ENCODE measurements at places on chromosomes 1 and 21. TPM values are rescaled to one million over a fixed set of nuclear protein-coding genes. Genes with fewer than 3 reads are reported as not detected.

SLC22A15 gene
- total RNA-seq: 10.3 TPM

DNA sequence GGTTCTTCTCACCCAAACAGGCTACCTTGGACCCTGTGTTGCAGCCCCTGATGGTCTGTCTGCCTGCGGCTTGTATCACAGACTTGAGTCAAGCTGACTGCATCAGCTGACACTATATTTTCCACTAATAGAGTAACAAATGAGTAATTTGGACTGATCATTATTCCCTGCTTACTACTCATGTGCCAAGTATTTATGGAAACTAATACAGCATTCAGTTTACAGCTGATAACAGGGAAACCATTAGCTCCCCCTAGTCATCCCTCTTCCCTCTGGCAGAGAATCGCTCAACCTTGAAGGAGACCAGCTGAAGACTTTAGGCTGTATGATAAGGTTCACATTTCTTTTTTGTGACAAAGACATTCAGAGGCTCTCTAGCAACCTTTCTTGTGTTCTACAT is 116.6 kb upstream of the SYT6 start:
- no peak for DNase-seq

DNA sequence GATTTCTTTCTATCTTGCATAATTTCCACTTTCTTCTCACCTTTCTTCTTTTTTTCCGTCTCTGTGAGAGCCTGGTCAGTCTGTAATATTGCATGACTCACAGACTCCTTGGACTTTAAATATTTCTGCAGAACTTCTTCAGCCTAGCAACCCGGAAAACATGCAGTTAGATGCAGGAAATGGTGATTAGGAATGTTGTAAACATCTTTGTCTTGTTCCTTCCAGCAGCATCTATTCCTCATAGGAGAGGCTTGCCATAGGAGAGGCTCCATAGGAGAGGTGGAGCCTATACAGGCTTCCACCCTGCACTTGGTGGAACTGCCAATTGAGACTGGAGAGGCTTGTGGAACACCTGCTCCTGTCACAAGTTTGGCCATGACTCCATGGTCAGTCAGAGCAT is 10.0 kb downstream of the GBP5 start:
- no peak for DNase-seq

GRCh38 chr1:218925777-218926176 is 247.9 kb upstream of the LYPLAL1 start:
- DNase-seq: no peak

CELSR2 gene
- 19.2 TPM for total RNA-seq

DNA sequence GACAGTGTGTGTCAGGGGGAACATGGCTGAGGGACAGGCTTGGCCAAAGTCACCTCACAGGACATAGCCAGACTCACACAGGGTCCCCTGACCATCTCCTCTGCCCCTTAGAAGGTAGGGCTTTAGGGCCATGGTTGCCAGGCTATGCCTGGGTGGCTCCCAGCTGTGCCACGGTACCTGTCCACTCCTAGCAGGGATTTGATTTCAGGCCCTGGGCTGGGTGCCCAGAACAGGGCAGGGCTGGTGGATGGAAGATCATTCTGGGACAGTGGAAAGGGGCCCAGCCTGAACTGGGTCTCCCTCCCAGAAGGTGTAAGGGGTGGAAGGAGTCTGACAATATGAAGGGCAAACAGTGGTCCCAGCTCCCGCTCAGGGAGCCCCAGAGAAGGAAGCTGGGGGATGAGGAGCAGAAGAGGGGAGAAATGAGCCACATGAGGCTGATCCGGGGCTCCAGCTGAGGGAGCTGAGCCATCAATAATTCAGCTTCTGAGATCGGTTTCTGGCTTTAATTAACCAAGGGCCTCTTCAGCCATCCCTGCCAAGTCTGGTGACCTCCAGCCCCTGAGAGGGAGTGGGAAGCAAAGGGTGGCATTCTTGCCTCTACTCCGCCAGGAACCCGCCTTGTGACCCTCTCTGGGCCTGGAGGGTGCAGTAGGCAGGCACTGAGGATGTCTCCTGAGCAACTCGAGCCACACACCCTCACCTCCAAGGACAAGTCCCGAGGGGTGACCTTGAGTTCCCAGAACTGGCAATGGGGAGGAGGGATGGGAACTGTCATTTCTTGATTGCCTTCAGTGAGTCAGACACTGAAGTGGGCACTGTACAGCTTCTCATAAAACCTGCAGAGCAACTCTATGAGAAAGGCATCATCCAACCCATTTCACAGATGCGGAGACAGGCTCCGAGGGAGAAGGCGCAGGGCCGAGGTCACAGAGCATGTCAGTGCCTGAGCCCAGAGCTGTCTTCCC is 2.1 kb downstream of the CD164L2 start:
- DNase-seq: no peak

GRCh38 chr1:47996406-47997226 is 569 bp downstream of the TRABD2B start:
- no peak for DNase-seq

- no peak for DNase-seq
These were observed 8.0 kb downstream of the ELOA start for GRCh38 chr1:23751050-23751814.

CLEC20A gene
- not detected for total RNA-seq

IFI44 gene
- 19.7 TPM for total RNA-seq

FBXO2 gene
- 3.5 TPM for total RNA-seq

DNA sequence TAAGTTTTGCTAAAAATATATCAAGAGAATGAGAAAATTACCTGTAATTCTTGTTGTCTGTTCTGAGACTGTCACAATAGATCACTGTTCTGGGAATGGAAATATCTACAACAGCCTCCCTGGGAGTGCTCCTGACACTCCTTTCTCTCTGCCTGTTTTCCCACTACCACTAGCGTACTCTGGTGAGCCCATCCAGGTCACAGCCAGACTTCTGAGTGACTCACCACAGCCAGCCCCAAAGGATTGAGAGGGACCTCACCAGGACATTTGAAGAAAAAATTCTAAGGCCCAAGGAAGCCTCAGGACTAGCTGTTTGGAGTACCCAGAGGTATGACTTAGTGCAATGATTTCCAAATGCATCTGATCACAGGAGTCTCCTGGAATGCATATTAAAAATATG is 39.0 kb upstream of the TADA1 start:
- no peak for DNase-seq

GADD45A gene
- 50.8 TPM for total RNA-seq

GRCh38 chr1:24553931-24554330 is 2.0 kb upstream of the NCMAP start:
- DNase-seq: no peak

CHD1L gene
- 31.5 TPM for total RNA-seq

GRCh38 chr21:28818663-28819278 is 173.9 kb downstream of the LTN1 start:
- no peak for DNase-seq

DNA sequence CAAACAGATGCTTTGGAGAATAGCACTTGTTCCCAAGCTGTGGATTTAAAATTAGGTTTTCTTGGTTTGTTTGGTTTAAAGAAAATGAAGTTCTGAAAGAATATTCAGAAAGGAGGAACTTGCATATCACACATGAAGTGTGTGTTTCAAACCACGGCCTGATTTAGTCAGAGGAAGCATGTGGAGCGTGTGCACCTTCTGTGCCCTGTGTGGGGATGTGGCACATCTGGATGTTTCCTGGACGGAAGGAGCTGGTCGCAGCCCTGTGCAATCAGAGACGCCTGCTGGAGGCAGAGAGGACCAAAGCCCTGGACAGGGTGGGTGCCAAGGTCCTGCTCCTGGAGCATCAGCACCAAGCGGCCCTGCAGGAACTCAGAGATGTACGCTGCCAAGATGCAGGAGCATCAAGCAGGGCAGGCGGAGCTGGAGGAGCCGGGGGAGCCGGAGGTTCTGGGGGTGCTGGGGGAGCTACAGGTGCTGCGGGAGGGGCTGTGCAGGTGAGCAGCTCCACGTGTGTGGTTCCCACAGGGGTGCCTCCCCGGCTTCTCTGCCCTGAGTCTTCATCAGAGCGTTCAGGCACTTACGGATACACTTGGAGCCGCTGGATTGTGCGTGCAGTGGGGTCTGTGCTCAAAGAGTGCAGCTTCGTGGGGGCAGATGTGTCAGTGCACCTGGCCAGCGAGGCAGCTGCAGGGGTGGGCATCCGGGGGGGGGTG is 45.7 kb downstream of the PCNT start:
- no peak for DNase-seq

TTLL7 gene
- 29.2 TPM for total RNA-seq

GRCh38 chr1:155219592-155220031 is 11.1 kb downstream of the MTX1 start:
- no peak for DNase-seq

- no peak for DNase-seq
These were observed 98.5 kb downstream of the CDC42BPA start for GRCh38 chr1:227219715-227220292.

RNU1-3 gene
- total RNA-seq: 1,626 TPM

- DNase-seq: no peak
These were observed 28.0 kb downstream of the AGPAT3 start for GRCh38 chr21:43892984-43893535.

LYSMD1 gene
- 12.0 TPM for total RNA-seq

MYOG gene
- not detected for total RNA-seq

DNA sequence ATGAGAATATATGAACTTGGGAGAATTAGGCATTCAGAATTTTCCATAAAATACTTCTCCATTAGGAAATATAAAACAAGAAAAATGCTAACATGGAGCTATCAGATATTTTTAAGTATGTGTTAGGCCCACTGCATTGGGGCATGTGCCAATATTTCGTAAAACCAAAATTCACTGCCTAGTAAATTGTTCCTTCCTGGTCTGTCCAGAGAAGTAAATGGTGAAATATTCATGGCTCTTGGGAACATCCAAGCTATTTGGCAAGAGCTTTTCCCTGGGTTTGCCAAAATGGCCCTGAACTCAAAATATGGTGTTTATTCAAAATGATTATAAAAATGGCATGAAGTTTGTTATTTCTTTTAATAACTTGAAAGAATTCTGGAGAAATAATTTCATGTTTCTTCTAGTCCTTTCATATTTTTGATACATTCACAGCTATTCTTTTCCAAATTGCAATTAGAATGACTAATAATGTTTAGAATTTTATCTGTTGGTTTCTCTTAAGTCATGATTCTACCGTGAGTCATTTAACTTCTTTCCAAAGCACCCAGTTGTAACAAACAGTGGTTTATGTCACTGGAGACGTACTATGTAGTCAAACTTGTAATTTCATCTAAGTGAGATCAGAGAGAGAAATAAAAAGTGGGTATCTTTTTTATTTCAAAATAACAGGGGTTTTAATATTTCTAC is 25.7 kb upstream of the SLC19A2 start:
- DNase-seq: peak; percentile 52

SPATA17 gene
- total RNA-seq: 3.2 TPM

NKAIN1 gene
- not detected for total RNA-seq

All from ureter (tissue), 1 donor.